ENCODE measurements at places on chromosomes 16 and 17.

DNA sequence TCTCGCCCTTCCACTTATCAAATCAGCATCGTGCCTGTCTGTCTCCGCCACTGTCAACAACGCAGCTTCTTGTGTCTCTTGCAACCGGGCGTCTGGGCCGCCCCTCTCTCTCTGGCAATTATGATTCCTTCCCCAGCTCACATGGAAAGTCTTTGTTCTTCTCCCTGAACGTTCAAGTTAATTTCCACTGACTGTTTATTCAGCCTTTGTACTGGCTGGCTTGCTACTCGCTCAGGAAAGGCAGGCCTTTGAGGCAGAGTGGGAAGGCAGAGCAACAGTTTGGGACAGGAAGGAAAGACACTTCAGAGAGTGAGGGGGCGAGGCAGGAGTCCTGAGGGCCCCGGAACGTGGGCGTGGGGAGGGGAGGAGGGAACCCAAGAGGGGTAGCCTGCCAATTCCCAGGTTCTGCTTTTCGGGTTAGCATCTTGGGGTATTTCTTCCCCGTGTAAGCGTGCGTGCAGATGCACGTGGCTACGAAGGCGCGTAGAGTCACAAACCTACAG, 50.8 kb downstream of the AKAP1 start:
- DNase-seq: peak; percentile 17

- DNase-seq: no peak
These were observed 67.5 kb downstream of the AMFR start for GRCh38 chr16:56357765-56358322.

- no peak for DNase-seq
These were observed 16.5 kb downstream of the KATNIP start for GRCh38 chr16:27566417-27566816.

GRCh38 chr16:56286809-56287208, 95.5 kb downstream of the GNAO1 start:
- DNase-seq: no peak

DNA sequence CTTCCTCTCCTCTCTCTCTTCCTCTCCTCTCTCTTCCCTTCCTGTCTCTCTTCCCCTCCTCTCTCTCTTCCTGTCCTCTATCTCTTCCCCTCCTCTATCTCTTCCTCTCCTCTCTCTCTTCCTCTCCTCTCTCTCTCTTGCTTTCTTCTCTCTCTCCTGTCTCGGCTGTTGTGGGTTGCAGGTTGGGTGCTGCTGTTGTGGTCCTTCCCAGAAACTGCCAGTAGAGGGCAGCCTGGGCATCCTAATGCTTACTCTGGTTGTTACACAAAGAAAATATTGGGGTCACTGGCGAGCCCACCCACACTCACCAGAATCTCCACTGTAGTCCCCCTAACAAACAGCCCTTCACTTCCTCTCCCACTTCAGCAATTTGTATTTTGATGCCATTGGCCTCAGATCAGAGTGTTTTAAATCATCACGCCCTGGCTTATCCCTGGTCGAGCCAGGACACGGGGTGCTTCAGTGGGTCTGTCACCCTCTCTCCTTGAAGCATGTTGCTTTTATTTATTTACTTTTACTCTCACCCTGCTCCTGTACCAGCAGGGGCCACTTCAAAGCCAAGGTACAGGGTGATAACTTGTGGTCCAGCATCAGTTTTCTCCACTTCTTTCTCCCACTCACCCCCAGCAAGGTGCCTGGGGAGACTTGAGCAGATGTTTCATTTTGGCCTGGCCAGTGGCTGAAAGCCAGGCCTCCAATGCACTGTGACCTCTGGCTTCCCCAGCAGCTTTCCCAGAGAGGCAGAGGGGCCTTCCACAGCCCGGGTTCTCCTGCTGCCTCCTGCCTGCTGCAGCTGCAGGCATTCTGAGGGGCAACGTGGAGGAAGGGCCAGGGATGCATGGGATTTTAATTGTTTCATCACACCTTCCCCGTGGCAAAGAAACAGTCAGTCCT, 4.7 kb upstream of the MMP15 start:
- peak; percentile 49 for DNase-seq
